Stimulated activated CD4-positive, alpha-beta T cell treated with anti-CD3 and anti-CD28 coated beads, Interleukin-2, amount 100 ng/mL, for 48 hours (primary cell): ENCODE measurements at places on chromosomes 6 and 20.

GRCh38 chr6:105121981-105122380 lies 57.8 kb downstream of the POPDC3 start:
- no peak for DNase-seq

DNA sequence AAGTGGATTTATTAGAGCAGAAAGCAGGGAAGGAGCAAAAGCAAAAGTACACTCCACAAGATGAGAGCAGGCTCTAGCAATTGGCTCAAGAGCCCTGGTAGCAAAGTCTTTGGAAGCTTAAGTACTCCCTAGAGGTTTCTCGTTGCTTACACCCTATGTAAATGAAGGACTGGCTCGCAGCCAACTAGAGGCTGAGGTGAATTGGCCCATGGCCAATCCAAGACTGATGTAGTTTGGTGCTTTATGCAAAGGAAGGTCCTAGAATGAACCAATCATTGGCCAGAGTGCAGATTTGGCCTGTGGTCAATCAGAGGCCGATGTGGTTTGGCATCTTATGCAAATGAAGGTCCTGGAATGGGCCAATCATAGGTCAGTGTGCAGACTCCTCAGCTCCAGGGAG lies 191.3 kb upstream of the ARID1B start:
- no peak for DNase-seq

GRCh38 chr6:163793011-163793983 lies 378.8 kb downstream of the QKI start:
- no peak for DNase-seq

- DNase-seq, result no peak
These were observed 182.8 kb downstream of the SMOC2 start for GRCh38 chr6:168623736-168624135.

GRCh38 chr20:56278196-56278595 lies 29.7 kb downstream of the MC3R start:
- no peak for DNase-seq

- DNase-seq, result no peak
These were observed 20.1 kb downstream of the PHACTR3 start for GRCh38 chr20:59624401-59624800.

DNA sequence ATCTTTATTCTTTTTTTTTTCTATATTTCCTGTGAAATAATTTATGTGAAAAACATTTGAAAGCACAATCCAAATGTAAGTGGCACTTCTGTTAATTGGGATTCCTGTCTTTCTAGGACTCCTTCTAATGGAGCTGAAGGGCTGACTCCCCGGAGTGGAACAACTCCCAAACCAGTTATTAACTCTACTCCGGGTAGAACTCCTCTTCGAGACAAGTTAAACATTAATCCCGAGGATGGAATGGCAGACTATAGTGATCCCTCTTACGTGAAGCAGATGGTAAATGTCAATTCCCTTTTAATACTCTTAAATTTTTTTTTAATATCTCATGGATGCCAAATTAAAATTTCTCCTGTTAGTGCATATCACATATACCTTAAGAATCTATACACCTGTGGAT lies 35.0 kb downstream of the CDC5L start:
- no peak for DNase-seq

DNA sequence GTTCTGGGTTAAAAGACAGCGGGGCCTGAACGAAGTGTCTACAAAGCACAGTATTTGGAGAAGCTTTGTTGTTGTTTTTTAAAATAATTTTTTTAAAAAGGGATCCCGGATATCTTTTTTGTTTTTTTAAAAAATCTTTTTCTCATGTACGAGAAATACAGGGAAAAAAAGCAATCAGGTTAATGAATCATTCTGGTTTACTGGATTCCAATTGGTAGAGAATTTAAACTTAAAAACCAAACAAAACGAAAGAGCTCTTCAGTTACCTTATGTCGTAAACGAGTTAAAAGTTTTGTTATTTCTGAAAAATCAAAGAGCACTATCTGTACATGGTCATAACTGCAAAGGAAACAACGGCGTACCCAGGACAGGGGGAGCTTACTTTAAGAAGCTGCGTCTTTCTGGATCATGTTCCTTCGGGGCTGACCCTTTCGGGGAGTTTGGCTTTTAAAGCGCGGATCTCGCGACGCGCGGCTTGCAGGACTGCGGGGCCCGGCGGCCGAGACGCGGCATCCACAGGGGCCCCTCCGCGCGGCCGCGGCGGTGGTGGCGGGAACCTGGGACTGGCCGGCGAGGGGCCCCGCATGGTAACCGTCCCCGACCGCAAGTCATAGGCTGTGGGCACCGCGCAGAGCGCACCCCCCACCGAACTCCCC lies 927 bp downstream of the IL20RA start:
- DNase-seq, result no peak

DNA sequence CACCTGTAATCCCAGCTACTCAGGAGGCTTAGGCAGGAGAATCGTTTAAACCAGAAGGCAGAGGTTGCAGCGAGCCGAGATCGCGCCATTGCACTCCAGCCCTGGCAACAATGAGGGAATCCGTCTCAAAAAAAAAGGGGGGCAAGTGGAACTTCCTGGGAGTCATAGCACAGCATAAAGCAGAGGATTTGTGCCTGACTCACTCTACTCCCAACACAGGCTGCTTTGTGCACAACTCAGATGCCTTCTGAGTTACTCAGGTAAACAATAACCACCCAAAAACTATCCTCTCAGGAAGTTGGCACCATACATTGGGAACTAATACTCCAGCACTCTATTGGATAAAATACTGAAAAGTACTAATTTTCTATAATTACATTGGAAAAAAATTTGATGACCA lies 2.5 kb upstream of the TMEM244 start:
- DNase-seq, result no peak

DNA sequence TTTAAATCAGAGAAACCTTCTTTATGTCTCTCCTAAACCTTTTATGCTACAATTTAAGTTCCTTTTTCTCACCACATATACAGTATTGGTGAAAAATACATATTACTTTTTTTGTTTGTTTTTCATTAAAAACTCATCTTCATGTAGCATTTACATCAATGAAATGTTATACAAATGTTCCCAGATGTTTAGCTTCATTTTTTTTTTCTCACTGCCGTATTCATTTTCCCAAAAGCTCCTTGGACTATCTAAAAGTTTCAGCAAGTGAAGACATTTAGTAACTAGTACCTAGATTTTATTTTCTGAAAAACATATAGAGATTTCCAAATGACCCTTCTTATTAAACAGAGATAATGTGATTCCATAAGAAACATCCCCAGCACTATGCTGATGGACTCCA lies 128.9 kb downstream of the BMP5 start:
- no peak for DNase-seq

- DNase-seq, result no peak
These were observed 84.3 kb upstream of the MEI4 start for GRCh38 chr6:77568570-77568969.

GRCh38 chr6:48318670-48319069 lies 207.7 kb upstream of the PTCHD4 start:
- DNase-seq, result no peak

DNA sequence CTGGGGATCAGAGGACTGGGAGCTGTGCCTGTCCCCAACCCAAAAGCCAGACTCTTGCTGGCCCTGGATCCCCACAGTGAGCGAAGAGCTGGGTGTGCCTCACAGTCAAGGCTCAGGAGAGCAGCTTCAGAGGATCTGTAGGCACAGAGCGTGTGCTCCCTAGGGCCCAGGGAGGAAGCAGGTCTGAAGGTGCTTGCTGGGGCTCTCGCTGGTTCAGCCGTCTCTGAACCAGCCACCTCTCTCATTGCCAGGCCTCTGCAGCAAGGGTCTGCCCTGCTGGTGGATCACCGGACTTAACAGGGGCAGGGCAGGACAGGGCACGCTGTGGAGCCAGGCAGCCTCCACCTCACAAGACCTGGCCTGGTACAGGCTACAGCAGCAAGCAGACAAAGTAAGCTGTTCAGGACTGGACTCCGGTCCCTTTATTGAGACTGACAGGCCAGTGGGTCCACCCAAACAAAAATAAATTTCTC lies 13.8 kb downstream of the PCIF1 start:
- DNase-seq, result no peak

- no peak for DNase-seq
These were observed 62.9 kb downstream of the ARHGAP18 start for GRCh38 chr6:129647044-129647443.

GRCh38 chr20:20456741-20457140 lies 88.8 kb downstream of the INSM1 start:
- no peak for DNase-seq

- no peak for DNase-seq
These were observed 9.4 kb upstream of the PLAGL1 start for GRCh38 chr6:144017166-144018094.

DNA sequence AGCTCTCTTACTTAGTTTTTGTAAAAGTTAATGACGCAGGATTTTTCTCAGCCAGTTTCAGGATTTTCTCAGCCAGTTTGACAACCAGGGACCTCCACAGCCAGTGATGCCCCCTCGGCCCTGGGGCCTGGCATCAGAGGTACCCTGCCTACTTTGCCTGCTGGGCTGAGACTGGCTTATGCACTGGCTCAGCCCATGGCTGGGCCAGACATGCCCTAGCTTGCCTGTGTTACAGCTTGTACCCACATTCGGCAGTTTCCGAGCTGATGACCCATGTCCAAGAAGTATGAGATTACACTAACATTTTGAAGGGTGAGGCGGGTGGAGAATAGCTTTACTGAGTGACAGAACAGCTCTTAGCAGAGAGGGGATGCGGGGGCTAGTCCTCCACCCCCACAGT lies 406.1 kb upstream of the HSF2 start:
- no peak for DNase-seq

- DNase-seq, result no peak
These were observed 39.7 kb downstream of the SIRPA start for GRCh38 chr20:1934721-1935573.

DNA sequence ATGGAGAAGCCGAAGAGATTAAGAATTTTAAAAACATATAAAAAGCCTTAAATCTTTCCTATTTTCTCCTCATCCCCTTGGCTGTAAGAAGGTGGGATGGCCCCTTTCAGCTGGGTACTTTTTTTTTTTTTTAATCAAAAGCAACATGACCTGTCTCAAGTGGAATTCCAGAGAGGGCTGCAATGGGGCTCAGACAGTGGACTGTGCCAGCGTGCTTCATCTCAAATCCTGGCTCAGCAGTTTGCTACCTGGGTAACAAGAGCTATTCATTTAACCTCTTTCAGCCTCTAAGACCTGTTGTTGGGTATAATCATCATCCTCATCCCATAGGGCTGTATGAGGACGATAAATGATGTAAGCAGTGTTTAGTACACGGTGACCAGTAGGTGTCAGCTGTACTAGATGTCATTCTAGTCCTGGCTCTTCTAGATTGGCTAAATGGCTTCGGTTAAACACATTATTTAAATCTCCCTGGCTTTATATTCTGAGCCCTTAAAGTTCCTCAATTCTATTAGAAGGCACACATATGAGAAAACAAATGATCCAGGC lies 6.9 kb upstream of the PPP1R3G start:
- no peak for DNase-seq

- DNase-seq, result no peak
These were observed 118.1 kb downstream of the PREX1 start for GRCh38 chr20:48709744-48710143.

- peak; percentile 76 for DNase-seq
These were observed at the start of gene BICRAL for GRCh38 chr6:42781796-42782688. Gene BICRAL (plus strand): TSS chr6:42782052. CDS start chr6:42822023, 39,971 bp downstream.
